NCI-H460 (cell line): ENCODE measurements at places on chromosomes 2 and 18. TPM values are rescaled to one million over a fixed set of nuclear protein-coding genes. Genes with fewer than 3 reads are reported as not detected.

GRCh38 chr2:228731517-228731916, 539.6 kb downstream of the PID1 start:
- DNase-seq = no peak

DNA sequence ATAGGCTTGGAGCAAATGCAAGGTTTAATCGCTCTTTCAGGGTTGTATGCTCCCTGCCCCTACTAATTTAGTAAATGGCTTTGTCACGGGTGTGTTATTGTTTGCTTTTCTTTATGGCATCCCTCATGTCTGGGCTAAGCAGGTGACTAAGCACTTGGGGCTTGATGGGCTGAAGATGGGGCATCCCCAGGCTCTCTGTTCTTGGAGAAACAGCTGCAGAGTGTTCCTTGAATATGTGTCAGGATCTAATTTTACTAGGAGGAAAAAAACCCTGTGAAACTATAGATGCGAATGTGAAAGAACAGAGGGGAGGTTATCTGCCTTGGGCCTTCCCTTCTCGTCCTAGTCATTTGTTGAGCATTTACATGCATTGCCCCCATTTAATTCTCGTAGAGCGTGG, 94.7 kb upstream of the TAF1B start:
- DNase-seq = no peak

GRCh38 chr2:207288628-207289027, 122.9 kb upstream of the KLF7 start:
- DNase-seq = no peak

GRCh38 chr2:225025917-225026571, 16.2 kb downstream of the DOCK10 start:
- no peak for DNase-seq

DNA sequence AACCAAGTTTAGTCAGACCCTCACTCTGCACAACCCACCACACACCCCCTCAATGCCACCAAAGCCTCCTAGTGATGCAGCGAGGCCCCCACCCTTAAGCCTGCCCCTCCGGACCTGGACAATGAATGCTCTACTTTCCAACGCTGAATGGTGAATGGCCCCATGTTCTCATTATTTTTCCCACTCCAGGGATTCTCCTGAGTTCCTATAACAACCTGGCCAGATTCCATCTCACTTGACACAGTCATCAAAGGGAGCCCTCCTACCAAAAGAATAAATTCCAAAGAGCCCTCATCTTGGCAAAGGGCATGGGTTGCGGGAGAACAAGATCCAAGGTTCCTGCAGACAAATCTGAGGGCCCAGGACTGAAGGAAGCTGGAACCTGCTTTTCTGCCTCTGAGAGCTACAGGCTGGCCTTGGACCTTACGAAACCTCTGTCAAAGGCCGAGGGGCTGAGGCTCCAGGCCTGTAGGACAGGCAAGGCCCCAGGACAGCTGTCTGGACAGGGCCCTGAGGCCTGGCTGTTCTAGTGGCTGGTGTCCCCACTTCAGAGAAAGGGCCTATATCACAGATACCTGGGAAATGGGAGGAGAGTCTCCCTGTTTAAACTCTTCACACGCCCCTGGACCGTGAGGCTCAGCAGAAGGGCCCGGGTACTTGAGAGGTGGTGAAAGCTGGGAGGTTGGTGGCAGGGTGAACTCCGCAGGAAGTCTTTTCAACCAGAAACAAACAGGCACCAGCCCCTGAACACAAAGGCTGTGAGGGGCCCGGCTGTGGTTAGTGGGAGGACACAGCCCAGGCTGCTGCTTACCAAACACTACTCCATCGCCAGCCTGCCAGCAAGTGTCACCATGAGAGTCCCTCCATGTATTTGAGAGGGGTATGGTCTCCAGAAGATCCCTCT, 27.3 kb downstream of the SFXN5 start:
- no peak for DNase-seq

DNA sequence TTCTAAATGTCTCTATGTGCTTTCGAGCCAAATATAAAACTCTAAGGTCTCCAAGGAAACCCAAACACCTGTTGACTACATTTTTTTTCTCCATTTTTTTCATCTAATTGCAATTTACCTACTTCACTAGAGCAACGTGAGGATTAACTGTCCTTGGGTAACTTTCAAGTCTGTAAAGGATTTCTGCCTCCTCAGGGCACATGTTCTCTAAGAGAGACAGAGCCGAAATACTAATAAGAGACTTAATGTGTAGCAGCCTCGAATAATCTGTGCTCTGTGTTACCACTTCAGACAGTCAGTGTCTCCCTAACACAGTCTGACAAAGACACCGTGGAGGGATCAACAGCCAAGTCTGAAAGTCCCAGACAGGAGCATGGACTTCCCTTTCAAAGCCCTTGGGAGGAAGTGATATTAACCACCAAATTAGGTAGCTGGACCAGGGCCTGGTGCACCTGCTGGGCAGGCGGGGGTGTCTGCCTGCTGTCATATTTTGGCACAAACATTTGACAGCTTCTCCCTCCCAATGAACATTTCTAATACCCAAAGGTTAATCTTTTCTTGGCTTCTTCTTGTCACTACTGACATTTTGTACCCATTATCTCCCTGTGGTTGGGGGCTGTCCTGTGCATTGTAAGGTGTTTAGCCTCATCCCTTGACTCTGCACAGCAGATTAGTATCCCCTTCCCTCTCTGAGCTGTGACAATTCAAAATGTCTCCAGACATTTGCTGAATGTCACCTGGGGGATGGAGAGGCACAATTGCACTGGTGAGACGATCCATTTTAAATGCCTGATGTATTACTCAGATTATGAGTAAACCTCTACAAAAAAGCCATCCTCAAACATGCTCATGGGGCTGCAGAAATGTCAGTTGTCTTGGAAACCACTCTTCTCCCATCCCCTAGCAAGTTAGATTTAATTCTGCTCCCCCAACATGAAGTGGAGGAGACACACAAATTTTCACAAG, 45.7 kb upstream of the LYPD1 start:
- no peak for DNase-seq

DNA sequence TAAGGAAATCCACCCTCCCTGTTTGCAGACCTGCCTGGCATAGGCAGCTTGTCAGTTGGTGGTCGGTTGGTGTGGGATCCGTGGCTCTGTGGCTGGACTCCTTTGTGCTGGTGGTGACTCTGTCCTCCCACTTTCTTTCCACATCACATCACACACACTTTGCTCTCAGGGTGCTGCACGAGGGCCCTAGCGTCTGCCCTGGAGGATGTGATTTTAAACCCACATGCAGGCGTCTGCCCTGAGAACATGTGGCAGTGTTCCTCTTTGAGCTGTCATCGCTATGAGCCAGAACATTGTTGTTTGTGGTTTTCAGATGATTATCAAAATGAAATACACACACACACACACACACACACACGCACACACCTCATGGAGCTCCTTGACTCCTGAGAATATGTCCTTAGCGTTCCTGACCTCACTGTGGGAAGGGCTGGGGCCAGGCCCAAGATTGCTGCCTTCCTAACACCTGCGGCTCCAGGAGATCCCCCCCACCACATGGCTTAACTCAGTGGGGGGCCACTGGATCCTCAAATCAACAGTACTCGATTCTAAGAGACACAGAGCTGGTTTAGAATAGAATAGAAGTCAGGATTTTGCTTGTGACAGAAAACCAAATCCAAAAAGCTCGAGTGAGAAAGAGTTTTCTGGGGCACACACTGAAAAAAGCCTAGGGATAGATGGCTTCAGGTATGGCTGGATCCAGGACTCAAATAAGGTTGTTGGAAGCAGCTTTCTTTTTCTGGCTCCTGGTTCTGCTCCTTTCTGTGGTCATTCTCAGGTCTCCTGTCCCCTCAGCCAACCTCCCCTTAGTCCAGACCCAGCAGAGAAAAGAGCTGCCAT, 54.8 kb downstream of the RTP5 start:
- no peak for DNase-seq

DNA sequence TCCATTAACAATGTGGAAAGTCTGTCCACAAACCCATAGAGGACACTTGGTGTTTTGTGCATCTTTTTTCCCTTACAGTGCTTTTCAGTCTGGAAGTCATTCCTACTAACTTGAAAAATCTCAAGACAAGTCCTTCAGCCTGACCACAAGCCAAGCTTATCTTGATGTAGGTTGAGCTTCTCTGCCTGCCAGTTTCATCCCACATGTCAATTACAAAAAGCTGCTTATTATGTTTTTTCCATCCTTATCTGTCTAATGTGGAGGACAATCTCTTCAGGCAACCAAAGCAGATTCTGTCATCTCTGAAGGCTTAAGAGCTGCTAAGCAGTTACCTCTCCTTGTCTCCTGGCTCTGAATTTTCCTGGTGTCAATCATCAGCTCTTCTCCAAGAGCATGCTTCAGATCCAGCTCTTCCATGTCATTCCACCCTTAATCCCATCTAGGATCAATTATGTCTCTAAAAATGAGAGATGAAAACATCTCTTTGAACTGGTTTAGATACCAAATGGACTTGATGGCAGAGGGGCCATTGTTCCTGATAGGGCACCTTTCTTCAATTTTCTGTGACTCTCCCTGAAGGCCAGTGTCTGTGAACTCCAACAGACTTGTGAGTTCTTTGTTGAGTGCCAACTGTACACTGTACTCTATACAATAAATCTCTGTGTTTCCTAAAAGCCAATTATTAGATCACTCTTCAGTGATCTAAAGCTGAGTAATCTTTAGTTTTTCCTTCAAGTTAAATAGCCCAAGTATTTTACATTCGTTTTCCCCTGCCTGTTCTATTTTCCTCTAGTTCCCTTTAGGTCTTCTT, 208.6 kb downstream of the RBM43 start:
- DNase-seq = no peak

- DNase-seq = peak; percentile 89
These were observed 23.2 kb downstream of the ASB1 start for GRCh38 chr2:238449909-238450417.

PDCD1 gene
- not detected in 2 replicates for total RNA-seq

CPO gene
- total RNA-seq = not detected in 2 replicates
